ENCODE measurements at places on chromosomes 11 and 22.

DNA sequence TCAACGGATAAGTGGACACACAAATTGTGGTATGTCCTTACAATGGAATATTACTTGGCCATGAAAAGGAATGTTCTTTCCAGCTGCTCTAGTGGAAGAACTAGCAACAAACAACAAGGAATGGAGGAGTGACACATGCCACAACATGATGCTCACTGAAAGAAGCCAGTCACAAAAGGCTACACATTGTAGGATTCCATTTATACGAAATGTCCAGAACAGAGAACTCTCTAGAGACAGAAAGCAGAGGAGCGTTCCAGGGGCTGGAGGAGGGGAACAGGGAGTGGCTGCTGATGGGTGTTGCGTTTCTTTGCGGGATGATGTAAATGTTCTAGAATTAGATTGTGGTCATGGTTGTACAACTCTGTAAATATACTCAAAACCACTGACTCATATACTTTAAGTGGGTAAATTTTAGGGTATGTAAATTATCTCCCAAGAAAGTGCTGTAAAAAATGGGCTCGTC, 32.4 kb upstream of the PDGFB start:
- DNase-seq, result no peak

DNA sequence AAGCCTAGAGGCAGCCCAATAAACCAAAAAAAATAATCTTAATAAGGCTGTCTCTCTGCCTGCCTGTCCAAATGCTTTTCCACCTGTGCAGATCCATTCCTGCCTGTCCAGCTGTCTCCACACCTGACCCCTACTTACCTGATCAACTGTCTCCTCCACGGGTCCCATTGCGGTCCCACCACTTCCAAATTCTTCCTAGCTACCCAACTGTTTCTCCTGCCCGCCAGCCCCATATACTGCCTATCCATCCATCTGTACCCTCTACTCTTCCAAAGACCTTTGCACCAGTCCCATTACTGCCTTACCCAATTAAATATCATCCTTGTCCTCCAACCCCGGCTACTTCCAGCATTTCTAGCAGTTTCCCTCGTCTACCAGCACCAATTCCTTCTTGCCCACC, 39.4 kb upstream of the ANGPTL5 start:
- no peak for DNase-seq

GRCh38 chr11:94295534-94295933, 8.8 kb upstream of the IZUMO1R start:
- DNase-seq, result no peak

- no peak for DNase-seq
Observed at GRCh38 chr11:105189581-105189980, 50.0 kb upstream of the CARD18 start.

GRCh38 chr11:32952421-32952820, 59.8 kb downstream of the QSER1 start:
- DNase-seq, result no peak

- no peak for DNase-seq
Observed at GRCh38 chr11:78907636-78908035, 333.0 kb upstream of the NARS2 start.

GRCh38 chr11:35617687-35618496, at the start of gene FJX1:
Gene FJX1, plus strand, starts transcription at chr11:35618460. Its CDS starts 177 bp downstream, at chr11:35618637.
- DNase-seq, result peak; percentile 21

DNA sequence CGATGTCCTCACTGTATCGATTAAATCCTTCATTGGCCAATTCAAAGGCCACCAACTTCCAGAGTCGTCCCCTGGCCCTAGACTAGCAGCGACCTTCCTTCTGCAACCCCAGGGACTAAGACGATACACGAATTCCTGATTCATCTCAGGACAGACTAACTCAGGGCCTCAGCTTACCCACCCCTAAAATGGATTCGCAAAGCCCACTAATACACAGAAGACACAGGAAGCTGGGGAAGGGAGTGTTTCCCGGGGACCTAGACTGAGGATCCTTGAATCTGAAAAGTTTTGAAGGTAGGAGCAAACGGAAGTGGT, 509 bp downstream of the LAMTOR1 start:
- no peak for DNase-seq

GRCh38 chr22:19962909-19963806, 21.5 kb upstream of the TXNRD2 start:
- no peak for DNase-seq

- DNase-seq, result no peak
Observed at GRCh38 chr22:27971926-27972325, 52.9 kb upstream of the PITPNB start.

DNA sequence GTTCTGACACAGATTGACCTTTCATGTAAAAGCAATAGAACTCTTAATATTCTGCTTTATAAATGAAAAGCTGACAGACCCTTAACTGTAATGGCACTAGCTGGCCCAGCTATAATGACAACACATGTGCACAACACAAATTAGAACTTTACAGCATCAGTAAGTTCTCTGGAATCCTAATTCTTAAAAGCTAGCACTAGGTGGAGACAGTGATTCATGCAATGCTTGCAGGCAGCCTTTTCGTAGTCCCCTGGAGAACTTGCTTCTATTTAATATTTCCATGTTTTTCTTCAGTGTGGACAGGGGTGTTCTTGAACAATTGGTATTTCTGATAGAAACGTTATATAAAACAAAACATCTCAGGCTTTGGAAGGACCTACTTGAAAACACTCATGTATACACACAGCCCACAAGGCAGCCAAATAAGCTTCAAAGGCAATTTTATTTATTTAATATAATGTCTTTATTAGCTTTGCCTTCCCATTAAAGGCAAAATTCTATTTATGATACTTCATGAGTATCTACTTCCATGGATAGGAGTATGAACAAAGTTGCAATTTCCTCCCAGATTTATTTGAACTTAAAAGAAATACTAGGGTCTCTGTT, 374.3 kb upstream of the MPPED2 start:
- peak; percentile 15 for DNase-seq

DNA sequence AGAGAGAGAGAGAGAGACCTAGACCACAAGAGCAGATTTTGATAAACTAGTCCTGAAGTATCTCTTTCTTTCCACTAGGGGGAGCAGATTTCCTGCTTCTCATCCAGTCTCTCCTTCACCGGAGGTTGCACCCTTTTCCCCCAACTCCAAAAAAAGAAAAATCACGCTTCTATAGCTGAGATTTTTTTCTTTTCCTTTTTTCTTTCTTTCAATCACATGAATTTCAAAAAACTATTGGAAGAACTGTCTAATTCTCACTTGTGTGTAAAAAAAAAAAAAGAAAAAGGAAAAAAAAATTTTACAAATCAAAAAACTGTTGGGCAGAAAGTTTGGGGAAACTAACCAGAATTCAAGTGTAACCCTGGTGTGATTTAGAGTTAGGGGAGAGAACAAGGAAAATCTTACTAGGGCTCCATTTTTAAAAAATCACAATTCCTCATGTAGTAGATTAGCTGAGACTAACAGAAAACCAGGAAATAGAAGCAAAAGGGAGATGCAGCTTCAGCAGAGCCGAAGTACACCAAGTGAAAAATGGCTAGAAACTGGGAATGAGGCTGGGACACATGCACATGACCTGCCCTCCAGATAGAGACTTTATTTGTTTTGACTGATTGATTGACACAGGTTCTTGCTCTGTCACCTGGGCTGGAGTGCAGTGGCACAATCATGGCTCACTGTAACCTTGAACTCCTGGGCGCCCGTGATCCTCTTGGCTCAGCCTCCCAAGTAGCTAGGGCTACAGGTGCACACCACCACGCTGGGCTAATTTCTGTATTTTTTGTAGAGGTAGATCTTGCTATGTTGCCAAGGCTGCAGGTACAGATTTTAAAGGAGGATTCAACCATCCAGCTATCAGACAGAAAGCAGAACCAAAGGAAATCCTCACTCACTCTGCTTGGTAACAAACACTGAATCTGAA, 27.1 kb downstream of the SDHD start:
- peak; percentile 65 for DNase-seq

DNA sequence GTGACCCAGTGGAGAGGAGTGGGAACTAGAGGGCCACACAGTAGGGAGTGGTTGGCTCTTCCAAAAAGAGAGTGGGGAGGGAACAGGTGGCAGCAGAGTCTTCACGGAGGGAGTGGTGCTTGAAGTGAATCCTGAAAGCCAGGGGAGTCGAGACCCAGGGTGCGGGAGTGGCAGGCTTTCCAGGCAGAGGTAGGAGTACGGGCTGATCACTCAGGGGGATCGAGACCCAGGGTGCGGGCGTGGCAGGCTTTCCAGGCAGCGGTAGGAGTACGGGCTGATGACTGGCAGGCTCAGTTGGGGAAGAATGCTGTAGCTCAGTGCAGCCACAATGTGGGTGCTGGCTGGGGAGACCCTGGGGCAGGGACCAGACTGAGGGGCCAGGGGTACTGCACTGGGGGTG, 148.2 kb downstream of the TBC1D22A start:
- no peak for DNase-seq

- DNase-seq, result no peak
Observed at GRCh38 chr11:45523760-45524159, 141.7 kb downstream of the CHST1 start.

Measured in hematopoietic multipotent progenitor cell treated with erythropoietin and hydrocortisone succinate and interleukin-3 and kit ligand, for 8 days (in vitro differentiated cells).